Stimulated activated CD8-positive, alpha-beta memory T cell treated with anti-CD3 and anti-CD28 coated beads, Interleukin-4, amount 100 ng/mL, for 4 hours (primary cell): ENCODE measurements at places on chromosomes 1 and 21.

GRCh38 chr1:44472620-44473525 is 67.8 kb downstream of the RNF220 start:
- no peak for DNase-seq

- no peak for DNase-seq
Measured at GRCh38 chr21:16305686-16306085, 575.9 kb downstream of the USP25 start.

DNA sequence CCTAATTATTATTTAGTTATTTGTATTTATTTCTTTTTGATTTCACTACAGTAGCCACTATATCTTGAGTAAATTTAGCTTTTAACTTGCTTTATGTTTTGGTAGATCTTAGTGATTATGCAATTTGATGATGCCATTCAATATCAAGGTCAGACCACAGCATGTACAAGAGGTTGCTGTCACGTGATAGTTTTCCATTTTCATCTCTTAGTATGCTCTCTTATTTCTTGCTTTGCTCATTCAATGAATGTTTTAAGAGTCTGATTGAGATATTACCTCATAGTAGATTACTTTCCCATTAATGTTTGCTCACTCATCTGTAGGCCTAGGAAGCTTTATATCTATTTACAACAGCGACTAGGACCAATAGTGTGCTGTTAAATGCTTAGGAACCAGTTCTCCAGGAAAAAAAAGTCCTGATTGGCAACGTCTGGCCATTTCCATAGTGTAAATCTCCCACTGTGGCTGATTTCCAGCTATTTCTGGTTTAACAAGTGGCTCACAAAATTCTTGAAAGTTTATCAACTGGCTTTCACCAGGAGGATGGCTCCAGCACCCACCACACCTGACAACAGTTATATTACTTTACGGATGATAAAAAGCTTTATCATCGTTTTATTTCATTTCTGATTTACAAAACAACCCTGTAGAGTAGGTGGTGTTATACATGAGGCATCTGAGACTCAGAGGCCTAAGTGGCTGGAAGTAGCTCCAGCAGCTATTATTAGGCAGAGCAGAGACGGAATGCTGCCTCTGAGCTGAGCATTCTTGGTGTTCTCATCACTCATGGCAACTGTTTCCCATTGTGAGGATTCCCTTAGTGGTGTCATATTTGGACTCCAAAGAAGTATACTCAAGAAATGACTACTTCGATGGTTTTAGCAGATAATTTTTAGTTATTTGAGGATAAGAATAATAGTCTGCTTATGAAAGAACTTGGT is 235.2 kb downstream of the DISC1 start:
- no peak for DNase-seq

- DNase-seq, result no peak
Measured at GRCh38 chr1:156513185-156513584, 12.6 kb upstream of the MEF2D start.

- no peak for DNase-seq
Measured at GRCh38 chr1:220551718-220552117, 23.8 kb downstream of the MARK1 start.

GRCh38 chr1:28308750-28309149 is 20.1 kb upstream of the MED18 start:
- DNase-seq, result no peak

DNA sequence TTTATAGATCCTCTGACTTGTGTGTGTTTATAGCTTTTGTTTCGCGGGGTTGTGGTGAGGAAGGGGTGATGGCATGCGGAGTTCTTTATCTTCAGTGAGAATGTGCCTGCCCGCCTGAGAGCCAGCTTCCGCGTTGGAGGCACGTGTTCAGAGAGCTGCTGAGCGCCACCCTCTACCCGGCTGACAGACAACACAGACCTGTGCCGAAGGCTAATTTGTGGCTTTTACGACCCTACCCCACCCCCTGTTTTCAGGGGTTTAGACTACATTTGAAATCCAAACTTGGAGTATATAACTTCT is 14.4 kb upstream of the CD101 start:
- peak; percentile 52 for DNase-seq

GRCh38 chr1:40795811-40796586 is 12.4 kb downstream of the KCNQ4 start:
- DNase-seq, result no peak

DNA sequence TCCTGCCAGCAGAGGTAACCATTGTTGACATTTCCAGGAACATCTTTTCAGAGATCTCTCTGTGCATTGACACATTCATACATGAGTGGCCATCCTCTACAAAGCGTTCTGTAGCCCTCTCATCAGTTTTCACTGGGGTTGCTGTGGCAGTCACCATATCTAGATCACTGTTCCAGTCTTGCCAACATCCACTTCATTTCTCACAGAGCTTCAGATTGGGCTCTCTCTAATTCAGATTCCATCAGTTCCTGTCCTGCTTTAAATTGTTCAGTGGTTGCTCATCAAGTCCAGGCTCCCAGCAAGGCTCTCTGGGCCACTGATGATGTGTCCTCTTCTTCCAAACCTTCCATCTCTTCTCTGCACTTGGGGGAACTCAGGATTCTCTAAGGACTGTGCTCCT is 173.7 kb downstream of the KCNJ6 start:
- DNase-seq, result no peak

- DNase-seq, result no peak
Measured at GRCh38 chr1:236508593-236509027, 15.2 kb upstream of the LGALS8 start.

DNA sequence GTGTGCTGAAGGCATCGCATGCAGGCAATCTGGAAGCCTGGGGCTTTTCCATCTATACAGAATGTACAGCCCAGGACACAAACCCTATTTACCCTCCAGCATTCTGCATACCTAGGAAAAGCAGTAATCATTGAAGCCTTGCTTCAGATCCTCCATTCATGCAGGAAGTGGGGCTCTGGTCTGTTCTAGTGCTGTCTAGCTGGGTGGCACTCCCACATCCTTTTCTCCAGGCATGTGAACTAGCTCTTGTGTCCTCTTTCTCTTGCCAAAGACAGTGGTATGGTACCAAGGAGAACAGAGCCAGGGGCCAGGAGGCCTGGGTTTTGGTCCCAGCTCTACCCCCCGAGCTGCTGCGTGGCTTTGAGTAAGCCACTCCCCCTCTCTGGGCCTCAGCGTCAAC is 21.7 kb downstream of the LRP8 start:
- DNase-seq, result no peak

GRCh38 chr1:232273011-232273410 is 356.9 kb downstream of the SIPA1L2 start:
- DNase-seq, result no peak

DNA sequence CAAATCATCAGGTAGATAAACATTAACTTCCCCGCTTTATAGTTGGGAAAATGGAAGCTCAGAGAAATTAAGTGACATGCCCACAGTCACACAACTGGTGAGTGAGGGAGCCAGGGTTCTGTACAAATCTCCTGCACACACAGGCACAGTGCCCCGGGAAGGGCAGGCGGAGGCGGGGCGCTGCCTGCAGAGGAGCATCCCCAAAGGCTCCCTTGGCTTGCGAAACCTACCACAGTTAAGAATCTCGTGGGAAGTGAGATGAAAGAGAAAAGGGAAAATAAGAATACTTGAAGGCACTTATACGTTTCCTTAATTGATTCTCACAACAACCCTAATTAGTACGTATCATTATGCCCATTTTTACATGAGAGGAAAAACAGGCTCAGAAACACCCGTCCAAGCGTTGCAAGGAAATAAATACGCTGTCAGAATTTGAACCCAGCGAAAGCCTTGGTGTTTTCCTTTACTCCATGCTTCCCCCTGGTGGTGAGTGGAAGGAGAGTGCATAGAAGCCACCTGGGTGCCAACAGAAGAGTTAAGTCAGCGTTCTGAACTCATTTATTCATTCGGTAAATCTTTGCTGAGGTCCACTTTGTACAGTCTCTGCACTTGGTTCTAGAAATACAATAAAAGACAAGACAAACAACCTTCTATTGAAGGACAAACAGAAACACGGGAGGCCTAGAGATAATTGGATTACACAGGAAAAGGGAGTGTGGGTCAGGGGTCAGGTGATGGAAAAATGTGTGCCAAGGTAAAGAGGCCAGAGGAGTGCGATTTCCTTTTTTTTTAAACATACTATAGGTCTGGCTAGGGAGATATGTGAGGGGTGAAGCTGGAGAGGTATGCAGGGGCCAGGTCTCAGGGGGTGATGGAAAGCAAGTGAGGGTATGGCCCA is 28.4 kb downstream of the ACP6 start:
- DNase-seq, result peak; percentile 6

GRCh38 chr1:183077097-183077496 is 53.9 kb downstream of the LAMC1 start:
- no peak for DNase-seq

- DNase-seq, result no peak
Measured at GRCh38 chr1:182279724-182280503, 111.7 kb downstream of the GLUL start.

DNA sequence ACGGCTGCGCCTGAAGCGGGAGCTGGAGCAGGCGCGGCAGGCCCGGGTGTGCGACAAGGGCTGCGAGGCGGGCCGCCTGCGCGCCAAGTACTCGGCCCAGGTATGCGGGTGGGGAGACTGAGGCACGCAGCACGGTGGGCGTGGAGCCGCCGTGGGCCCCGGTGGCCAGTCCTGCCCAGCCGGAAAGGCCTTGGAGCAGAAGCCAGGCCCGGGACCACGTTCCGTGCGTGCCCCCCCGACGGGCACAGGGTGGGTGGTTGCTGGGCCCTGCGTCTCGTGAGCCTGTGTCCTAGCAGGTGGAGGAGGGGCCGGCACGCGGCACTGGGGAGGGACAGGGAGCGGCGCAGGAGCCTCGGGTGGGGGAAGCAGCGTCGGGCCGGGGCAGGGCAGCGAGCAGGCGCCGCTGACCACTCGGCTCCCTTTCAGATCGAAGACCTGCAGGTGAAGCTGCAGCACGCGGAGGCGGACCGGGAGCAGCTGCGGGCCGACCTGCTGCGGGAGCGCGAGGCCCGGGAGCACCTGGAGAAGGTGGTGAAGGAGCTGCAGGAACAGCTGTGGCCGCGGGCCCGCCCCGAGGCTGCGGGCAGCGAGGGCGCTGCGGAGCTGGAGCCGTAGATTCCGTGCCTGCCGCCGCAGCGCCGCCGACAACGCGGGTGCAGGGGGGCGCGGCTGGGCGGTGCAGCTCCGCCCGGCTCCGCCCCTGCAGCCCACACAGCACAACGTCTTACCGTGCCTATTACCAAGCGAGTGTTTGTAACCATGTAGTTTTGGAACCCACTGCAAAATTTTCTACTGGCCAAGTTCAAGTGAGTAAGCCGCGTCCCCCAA is 78.2 kb downstream of the SKI start:
- DNase-seq, result no peak

- DNase-seq, result no peak
Measured at GRCh38 chr1:115953180-115953579, 23.1 kb upstream of the SLC22A15 start.

- no peak for DNase-seq
Measured at GRCh38 chr1:180425952-180426351, 76.4 kb downstream of the ACBD6 start.

DNA sequence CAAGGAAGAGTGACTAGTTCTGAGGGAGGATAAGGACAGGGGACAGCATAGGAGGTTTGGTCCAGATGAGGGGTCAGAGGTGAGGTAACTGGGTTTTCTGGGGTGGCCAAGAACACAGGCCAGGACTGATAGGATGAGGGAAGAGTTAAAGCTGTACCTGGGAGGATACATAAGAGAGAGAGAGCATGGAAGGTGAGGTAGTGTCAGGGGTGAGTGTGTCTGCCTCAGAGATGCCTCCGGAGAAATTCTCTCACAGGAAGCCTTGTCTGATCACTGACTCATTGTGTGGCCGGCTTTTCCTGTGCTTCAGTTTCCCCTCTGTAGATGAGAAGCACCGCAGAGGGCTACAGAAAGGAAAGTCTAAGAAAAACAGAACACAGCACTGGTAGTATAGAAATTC is 40.2 kb downstream of the FASLG start:
- peak; percentile 68 for DNase-seq

DNA sequence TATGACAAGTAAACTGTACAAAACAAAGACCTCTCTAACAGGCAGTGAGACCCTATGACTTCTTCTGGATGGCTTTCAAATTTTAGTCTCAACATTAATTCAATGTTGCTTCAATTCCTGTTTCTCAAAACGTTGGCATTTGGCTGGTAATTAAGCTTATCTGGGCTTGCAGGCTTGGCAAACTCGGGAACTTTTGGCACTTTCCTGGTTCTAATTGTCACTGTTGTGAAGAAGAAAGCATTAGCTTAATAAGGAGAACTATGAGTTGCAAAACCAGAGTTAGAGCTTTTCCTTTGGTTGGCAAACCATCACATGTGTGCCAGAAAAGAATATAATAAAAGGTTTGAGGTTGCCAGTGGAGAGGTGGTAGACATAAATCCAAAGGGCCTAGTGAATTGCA is 698.3 kb downstream of the LRRIQ3 start:
- DNase-seq, result no peak

DNA sequence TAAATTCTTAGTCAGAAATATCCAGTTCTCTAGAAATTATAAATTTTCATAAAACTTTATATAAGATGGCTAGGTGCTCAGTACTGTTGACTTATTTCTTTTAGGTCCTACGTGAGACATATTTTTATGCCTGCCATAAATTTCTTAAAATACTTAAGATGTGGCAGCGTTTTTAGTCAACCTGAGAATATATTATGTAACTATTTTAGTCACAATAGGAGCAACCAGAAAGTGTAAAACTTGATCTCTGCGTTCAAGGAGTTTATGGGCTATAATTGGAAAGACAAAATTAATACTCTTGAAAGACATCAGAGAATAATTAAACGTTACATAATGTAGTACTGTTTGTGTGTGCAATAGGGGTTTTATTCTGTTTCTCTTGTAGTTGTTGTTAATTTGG is 24.1 kb upstream of the PGM1 start:
- no peak for DNase-seq

DNA sequence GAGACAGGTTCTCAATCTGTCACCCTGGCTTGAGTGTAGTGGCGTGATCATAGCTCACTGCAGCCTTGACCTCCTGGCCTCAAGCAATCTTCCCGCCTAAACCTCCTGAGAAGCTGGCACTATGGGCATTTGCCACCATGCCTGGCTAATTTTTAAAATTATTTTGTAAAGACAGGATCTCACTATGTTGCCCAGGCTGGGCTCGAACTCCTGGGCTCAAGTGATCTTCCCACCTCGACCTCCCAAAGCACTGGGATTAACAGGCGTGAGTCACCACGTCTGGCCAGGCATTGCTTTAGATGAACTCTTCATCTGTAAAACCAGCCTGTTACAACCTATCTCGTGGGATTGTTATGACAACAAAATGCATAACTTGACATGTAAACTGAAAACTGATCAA is 2.4 kb downstream of the COA6 start:
- DNase-seq, result no peak

DNA sequence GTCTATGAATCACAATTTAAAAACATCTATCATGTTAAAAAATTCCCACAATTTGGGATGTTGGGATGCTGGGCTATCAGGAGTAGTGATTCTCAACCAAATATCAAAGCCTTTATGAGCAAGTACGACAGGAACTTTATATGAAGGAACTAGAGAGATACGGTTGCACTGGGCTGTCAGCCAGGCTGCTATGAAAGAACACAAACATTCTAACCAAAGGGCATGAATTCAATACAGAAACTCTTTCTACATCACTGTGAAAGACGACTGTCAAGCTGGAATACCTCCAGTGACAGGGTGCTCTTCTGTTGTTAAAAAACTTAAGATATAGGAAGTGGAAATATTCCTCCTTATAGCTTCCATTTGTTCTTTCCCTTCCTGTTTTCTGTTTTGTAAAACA is 9.8 kb downstream of the CACNA1E start:
- no peak for DNase-seq
